ENCODE measurements at places on chromosomes 2 and 18.

DNA sequence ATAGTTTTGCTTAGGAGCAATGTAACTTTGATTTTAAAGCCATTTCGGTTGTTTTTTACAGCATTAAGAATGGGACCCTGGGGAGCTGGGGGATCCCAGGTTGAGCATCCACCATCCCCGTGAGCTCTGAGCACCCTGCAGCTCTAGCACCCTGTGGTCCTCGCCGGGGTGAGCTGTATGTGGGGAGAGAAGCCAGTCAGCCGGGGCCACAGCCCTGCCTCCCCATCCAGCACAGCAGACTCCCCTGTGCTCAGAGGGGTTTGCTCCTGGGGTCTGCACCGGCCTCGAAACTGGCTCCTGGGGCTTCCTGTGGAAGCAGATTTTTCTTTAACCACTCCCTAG, 1.3 kb downstream of the COL6A3 start:
- DNase-seq, result no peak

DNA sequence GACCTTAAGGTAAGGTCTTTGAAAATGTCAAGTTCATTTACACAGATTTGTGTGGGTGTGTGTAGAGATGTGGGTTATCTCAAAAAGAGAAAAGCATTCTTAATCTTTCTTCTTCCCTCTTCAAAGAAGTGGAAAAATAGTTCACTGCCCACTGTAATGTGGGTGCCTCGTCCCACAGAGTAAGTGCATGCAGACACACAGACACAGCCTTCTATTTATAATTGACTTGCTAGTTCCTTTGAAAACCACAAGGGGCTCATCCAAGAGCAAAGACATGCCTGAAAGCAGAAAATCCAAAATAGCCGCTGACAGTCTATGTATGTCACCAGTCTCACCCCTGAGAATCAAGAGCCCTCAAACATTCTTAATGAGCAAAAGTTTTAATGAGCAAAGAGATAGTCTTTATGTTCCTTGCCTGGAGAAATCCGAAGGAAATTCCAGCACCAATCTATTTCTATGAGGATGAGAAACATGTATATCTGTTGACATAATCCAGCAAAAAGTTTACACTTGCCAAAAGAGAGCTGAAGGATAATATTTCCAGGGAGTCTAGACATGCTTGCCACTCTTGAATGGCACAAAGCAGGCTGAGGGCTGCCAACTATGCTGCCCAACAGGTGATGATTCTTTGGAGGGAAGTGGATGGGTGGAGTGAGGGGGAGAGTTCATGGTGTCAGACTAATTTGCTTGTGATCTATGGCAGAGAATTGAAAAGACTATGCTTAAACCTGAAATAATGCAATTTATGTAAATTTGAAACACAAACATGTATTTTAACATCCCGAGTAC, 93.9 kb downstream of the ACVR1 start:
- no peak for DNase-seq

DNA sequence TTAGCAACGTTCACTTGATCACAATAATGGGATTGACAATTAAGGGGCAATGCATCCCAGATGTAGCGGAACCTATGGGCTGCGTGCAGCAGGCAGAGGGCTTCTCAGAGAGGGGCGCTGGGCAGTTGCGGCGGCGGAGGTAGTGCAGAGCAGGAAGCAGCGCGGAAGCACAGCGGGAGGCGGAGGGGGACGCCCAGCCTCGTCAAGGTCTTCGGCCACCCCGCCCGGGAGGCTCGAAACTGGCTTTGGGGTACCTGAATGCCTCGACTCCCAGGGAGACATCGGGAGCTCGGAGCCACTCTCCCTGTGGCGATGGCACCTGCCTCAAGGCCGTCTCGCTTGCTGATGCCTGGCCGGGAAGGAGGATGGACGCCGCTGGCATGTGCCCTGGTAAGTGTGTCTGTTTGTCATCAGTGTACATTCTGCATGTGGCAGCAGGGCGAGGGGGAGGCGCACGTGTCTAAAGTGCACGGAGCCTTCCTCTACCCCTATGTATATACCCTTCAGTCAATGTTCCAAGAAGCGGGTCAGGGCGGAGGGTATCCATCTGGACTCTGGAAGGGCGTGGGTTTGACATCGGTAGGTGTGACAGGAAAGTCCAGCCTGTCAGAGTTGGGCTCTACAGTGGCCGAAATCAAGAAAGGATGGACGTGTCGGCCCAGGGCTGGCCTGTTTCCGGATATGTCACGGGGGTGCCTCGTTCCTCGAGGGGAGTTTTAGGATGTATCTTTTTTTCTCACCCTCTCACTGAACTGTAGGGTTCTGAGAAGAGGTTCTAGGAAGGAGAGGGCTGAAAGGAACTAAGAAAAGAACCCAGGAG, 7.5 kb upstream of the SP9 start:
- DNase-seq, result peak; percentile 5

DNA sequence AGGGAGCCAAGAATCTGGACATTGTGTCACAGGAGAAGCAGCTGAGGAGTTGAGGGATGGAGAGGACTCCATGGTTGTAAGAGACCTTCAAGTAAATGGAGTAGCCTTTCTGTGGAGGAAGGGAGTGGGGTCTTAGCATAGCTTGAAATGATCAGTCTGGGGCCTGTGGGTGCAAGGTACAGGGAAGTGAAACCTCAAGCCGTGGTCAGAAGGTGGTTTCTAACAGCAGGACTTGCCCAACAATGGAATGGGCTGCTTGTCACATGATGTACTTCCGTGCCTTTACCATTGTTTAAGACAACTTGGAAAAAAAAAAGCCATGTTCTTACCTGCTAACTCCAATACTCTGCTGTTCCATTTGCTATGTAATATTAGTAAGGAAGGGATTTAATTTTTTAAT, 140.7 kb downstream of the LDLRAD4 start:
- DNase-seq, result no peak

DNA sequence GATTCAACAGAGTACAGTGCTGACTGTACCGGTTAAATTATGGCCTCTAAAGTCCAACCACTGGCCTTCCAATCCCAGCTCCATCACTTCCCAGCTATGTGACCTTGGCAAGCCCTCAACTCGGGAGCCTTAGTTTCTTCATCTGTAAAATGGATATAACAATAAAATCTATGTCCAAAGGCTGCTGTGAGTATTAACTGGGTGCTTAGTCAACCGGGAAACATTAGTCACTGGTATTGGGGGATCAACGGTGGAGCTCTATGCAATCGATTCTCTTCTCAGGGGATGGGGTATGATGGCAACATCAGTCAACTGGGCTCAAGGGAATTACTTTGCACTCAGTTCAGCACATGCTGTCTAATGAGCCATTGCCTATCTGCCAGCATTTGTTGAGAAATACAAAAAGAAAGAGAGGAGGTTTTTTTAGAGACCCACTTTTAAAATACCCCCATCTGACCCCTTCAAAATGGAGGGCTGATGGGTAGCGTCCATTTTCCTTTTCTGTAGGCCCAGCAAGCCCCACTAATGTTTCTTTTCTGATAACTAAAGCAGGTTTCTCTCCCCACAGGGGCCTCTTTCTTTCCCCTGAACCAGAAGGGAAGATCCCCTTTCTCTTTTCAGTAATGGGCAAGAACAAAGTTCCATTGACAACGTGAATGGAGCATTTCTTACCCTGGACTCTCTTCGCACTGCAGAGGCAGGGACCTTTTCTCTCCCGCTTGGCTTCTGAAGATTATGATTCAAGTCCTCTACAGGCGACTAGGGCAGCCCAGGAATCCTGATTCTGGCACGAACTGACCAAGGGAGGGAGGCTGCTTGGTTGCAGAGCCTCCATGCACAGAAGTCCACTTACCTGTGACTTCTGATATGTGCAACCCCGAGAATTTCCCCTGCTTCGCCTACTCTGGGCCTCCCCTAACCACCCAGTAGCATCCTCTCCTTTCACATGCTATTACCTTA, 8.7 kb upstream of the AGFG1 start:
- no peak for DNase-seq

- no peak for DNase-seq
These were observed 4.3 kb downstream of the ZBTB7C start for GRCh38 chr18:48404716-48405507.

DNA sequence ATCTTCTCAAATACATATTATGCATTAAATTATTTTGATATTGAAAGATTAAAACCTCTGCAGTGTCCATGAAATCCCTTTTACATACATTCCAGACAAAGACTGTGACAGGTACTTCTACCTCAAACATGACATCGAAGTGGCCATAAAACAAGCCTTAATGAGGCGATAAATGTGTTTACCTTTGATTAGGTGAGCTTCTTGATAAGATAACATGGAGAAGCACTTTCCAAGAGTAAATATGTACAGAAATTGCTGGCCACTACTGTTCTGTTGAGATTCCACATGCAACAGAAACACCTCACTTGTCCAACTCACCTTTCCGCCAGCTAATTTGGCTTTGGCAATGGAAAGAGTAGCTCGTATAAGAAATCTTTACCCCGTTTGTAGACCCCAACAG, 55.2 kb downstream of the ZEB2 start:
- no peak for DNase-seq

DNA sequence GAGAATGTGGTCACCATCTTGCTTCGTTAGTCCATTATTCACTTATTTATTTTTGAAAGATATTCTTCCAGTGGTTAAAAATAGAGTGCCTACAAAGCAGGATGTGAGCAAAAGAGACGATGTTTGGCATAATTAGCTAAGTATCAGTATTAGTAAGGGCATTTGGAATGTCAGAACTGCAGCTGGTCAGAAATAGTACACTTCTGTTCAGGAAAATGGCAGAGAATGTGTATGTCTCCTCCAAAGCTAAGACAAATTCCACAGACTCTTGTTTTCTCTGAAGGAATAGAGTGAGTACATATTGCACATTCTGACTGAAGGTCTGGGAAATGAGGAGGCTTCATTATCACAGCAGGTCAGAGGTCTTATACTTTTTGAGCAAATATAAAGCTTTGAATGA, 209.0 kb downstream of the L3MBTL4 start:
- DNase-seq, result no peak

GRCh38 chr2:237669628-237670392, 42.4 kb downstream of the LRRFIP1 start:
- peak; percentile 48 for DNase-seq

Measured in memory B cell (primary cell).